Retinal pigment epithelial cell (primary cell): ENCODE measurements at places on chromosomes 5 and 9.

DNA sequence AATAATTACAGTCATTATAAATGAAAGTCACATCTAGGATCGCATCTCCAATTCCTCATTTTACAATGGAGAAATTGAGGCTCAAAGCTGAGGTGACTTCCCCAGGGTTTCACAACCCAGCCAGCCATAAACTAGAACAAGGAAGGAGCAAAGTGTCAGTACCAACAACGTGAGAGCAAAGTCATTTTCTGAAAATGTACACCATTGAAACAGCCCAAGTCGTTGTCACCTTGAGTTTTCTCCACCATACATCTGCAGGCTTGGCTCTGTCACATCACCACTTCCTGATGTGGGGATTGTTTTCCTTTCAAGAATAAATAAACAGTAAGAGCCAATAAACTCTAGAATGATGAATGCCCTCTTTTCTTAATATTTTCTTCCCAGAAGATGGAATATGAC lies 184.5 kb upstream of the PTGER4 start:
- DNase-seq: no peak

DNA sequence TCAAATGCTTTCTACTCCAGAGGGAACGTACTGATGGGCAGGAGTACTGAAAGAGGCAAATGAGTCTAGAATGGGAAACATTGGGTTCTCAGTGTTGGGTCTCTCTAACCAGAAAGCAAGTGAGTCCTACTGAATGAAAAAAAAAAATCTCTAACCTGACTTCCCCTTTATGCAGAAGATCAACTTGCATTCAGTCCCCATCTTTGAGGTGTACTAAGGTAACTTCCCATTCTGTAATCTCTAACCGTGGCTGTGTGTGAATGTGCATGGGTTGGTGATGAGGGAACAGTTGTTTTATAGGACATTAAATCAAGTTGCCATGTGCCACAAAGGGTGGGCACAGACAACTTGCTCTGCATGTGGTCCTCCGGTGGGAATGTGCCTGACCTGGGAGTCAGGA lies 264.6 kb upstream of the CLINT1 start:
- DNase-seq: no peak

DNA sequence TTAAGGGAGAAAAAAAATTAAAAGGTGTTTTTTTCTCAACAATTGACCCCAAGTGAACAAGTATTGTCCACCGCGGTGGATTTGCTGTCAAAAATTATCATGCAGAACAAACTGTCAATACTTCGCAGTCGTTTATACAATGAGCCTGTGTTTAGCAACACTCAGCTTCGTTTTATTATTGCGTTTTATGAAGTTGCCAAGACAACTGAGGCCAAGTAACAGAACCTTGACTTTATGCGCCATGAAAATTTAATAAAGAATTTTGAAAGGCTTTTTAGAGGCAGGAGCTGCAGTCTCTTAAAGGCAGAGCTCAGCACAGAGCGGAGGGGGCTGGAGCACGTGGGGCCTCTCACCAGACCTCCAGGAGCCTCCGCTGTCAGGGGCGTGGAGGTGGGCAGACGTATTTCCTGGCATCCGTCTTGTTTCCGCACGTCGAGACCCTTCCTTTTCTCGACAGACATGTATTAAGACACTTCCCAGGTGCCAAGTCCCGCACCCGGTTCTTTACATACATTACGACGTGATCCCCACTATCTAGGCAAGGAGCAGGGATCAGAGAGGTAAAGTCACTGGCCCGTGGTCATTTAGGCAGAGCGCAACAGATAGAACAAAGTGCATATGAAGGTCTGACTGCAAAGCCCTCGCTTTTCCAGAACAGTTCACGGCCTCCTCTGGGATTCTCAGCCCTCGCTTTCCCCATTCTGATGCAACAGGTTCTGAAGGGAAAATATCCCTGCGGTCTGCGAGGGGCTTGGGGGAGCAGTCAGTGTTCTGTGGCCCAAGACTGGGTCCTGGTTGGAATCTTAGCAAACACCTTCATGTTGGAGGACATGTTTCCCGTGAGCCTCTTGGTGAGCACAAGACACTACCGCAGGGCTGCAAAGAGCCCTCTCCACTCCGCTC lies 164.4 kb downstream of the DAB2IP start:
- no peak for DNase-seq

DNA sequence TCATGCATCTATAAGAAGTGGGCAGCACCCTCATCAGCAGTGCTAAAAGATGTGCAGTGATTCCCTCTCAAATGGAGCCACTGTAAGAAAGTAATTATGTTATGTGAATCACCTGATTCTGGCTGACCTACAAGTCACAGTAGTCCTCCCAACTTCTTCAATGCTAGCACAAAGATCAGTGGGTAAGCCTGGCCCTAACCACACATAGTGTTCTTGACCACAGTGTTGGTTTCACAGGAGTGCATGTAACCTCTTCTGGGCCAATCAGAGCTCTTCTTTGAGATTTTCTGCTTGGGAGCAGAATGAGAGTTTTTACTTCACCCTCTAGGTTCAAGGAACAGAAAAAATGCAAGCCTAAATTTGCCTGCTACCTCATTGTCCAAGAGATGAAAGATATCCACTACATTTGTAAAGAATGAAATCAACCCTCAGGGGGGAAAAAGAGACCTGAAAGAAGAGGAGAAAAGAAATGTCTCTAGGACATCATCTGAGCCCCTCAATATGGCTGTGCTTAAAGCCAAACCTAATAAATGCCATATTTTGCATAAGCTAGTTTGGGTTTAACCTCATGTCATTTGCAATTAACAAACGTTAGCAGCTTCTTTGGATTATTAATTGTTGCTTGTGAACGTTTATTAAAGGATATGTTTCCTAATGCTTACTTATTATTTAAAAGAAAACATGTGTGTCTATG lies 65.3 kb upstream of the ADRB2 start:
- no peak for DNase-seq

- no peak for DNase-seq
Measured at GRCh38 chr5:73236541-73237128, 63.6 kb downstream of the TMEM174 start.

DNA sequence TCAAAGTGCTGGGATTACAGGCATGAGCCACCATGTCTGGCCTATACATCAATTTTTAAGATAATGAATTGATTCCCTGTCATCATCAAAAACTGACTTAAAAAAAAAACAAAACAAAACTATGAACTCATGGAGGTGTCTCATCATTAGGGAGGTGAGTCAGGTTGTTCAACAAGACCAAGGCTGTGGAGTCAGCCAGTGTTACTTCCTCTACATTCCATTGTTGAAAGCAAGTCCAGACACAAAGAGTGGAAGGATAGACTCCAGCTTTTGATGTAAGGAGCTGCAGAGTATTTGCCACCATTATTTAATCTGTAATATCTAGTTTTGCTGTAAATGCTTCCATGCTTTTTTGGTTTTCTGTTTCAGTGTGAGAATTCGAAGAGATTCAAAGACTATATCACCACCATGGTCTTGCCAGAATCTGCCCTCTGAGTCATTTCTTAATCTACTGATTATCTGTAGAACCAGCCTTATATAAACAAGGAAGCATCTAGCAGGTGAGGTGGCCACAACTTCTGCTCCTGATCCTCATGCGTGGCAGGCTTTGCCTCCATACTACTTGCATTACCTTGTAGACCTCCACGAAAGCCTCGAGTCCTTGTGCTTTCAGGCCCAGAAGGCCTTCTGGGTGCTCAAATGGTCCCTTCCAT lies 156.1 kb downstream of the FGF1 start:
- no peak for DNase-seq

DNA sequence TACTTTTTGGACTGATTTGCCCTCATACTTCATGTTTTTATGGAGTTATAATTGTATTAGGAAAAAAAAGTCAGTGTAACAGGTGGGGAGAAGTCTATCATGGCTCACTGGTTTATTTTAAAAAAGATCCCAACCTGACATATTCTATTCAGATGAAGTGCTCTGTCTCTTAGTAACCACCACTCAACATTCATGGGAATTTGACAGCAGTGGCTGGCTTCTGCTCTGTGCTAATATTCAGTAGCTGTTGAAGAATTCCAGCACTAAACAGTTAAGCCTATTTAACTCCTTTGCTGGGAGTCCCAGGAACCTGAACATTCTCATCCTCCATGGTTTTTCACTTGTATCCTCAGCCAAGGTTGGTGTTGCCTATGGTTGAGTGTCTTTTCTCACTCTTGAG lies 23.1 kb downstream of the CMYA5 start:
- DNase-seq: no peak

GRCh38 chr5:13674391-13674790 lies 270.1 kb downstream of the DNAH5 start:
- DNase-seq: no peak

DNA sequence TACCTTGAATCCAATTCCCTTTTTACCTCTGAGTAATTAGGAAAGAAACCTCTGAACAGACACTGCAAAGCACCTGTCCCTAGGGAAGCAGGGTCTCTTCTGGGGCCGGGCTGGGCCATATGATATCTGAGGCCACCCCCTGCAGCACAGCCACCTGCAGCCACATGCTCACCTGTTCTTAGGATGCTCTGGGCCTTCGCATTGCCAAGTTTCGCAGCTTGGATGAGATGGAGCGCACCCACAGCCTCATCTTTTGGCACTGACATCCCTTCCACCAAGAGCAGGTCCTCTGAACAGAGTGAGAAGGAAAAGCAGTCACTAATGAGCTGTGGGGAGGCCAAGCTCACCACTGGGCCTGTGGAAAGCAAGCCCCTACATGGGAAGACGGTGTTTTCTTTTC lies 27.3 kb downstream of the CLTA start:
- DNase-seq: no peak

DNA sequence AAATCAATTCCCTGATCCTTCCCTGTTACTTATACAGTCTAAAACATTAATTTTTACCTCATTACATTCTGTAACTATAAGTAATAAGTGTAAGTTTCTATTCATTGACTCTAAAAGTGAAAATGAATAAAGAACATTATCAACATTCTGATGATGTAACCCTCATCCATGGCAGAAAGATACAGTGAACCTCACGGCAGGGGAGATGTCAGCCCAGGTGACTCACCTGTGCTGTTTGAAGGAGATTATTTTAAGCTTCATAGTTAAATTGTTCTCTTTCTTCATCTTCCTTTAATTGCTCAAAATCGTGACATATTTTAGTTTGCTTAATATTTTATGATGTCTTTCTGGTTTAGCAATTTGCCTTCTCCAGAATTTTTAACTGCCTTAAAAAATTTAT lies 268.1 kb downstream of the FSTL4 start:
- DNase-seq: no peak

- DNase-seq: peak; percentile 93
Measured at GRCh38 chr9:33350310-33350709, 52.1 kb downstream of the AQP7 start.

DNA sequence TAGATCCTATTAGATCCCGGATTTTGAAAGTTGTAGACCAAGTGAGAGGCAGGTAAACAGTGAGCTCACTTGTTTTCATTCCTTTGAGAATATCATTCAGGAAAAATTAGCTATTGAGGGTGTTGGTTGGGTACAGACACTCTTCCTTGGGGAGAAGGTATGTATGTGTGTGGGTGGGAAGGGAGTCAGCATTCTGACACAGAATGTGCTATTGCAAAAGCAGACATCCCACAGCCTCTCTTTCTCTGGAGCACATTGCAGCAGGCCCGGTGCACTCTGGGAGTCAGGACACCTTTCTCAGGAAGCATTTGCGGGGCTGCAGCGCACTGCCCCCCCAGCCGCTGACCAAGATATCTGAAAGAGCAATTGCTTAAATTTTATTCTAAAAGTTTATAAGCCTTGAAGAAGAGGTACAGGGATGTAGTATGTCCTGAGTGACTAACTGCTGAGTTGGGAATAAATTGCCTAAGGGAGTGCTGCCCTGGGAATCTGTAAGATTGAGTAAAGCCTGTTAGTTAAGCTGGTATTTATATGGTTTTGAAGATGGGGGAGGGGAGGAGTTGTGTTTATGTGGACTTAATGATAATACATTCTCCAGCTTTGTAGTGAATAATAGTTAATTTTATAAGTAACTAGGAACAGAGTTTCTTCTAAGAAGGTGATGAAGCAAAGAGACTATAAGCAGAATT lies 5.2 kb downstream of the TNFAIP8 start:
- DNase-seq: no peak

DNA sequence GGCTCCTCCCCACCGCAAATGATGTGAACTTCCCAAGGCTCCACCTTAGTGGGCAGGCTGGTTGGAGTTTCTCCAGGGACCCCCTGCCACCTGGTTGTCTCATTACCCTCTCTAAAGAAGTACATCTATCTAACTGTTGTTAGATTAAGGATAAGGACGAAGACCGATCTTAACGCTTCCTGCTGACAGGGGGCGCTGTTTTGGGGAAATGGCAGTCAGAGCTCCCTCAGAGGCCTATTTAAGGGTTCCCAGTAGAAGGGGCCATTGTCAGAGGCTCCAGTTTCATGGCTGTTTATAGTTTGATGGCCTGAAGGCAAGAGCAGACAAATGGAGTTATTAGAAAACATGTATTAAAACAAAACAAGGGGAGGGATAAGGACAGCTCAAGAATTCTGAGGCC lies 100.1 kb downstream of the SPEF2 start:
- no peak for DNase-seq

DNA sequence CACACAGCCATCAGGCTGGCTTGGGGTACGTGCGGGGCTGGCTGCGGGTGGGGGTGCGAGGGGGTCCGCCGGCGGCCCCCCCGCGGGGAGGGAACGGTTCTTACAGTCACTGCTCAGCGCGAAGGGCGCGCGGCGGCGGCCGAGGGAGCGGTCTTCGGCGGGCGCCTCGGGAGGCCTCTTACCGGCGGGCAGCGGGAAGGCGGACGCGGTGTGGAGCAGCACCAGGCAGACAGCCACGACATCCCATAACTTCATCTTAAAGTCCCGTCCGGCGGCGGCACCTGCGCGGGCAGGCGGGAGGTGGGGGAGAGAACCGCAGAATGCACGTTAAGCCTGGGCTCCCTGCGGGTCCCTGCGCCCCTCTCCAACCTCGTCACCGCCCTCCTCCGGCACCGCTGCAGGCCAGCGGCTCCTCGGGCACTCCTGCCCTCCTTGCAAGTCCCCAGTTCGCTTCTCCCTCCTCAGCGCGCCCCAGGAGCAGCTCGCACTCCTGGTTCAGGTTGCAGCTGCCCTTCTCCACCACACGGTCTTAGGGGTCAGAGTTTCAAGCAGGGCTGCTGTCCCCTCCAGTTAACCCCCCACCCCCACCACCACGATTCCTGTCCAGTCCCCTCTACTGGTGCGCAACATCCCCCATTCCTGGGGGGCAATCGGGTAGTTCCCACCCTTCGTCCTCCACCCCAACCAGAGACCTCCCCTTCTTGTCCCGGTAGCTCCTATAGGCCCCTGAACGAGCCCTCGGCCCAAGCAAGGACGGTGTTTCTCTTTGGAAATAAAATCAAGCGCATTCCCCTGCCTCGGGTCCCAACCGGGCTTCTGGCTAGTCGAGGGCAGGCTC lies 5.1 kb downstream of the GDNF start:
- no peak for DNase-seq
